ENCODE measurements at places on chromosomes 7 and 10.
A peak's percentile ranks its signal among the peaks of the same experiment; 100 is the strongest.

- no peaks in the 10 kb centered on the region for H3K4me1 ChIP-seq
- no peak overlapping the region for H3K4me3 ChIP-seq
- no peak for DNase-seq
- H3K36me3 ChIP-seq: no peaks in the 10 kb centered on the region
- no peaks in the 10 kb centered on the region for H3K27me3 ChIP-seq
- no peak overlapping the region for H3K27ac ChIP-seq
These were observed 124.6 kb downstream of the LRRTM3 start for GRCh38 chr10:67050415-67050814.

- no peaks in the 10 kb centered on the region for H3K27me3 ChIP-seq
- DNase-seq: no peak
- H3K36me3 ChIP-seq: no peaks in the 10 kb centered on the region
- no peak overlapping the region for H3K4me3 ChIP-seq
These were observed 33.2 kb upstream of the MKRN1 start for GRCh38 chr7:140512317-140513000.

DNA sequence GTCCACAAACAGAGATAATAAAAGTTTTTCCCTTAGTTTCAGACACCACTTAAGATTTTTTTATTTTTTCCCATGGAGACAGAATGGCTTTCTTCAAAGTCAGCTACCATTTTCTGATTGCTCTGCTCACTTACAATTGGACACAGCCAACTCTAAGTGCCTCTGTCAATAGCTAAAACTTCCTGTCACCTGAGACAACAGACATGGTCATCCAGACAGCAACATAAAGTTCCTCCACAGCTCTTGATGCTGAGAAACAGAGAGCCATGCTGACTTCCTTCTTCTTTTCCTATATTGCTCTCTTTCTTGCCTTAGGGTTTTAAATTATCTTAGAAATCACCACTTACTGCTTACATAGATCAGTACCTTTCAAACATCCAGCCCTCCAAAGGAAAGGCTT lies 12.0 kb downstream of the ZNF800 start:
- H3K4me1 ChIP-seq: no peaks in the 10 kb centered on the region
- H3K27ac ChIP-seq: no peak overlapping the region
- DNase-seq: no peak

DNA sequence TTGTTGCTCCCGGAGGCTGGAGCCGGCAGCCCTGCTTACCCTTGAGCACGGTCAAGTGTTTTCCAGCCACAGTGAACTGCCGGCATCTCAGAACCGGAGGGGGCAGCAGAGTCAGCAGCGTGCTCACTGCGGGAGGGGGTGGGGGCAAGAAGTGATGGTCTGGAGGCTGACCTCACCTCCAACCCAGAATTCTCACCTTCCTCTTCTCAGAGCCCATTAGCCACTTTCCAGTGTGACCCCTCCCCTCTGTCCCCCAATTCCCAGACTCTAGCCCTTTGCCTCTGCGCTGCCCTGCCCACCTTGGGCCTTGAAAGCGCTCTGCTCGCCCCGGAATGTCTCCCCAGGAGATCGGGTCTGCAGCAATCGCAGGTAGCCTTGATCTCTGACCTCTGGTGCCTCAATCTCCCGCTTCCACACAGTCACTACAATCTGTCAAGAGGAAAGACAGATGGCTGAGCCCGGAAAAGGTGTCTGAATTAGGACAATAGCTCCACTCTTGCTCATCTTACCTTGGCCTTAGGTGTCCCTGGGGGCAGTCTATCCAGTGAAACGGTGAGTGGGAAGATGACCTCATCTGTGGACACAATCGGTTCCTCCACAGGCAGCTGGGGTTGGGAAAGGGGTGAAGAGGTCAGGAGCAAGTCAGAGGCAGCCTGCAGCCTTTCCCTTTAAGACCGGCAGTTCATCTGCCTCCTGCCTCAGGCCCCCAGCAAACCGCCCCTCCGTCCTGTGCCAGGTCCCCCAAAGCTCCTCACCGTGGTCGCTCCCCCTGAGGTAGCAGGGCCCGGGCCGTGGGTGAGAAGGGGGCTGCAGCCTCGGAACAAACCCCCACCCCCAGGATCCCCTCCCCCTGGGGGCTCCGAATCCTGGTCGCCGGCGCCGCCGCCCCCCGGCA lies 942 bp downstream of the TRAPPC14 start:
- H3K4me1 ChIP-seq: no peaks in the 10 kb centered on the region
- peaks cover 45% of the 10 kb centered on the region for H3K36me3 ChIP-seq
- H3K27me3 ChIP-seq: no peaks in the 10 kb centered on the region
- H3K27ac ChIP-seq: no peak overlapping the region
- peak overlapping the region; percentile 75 for H3K4me3 ChIP-seq

DNA sequence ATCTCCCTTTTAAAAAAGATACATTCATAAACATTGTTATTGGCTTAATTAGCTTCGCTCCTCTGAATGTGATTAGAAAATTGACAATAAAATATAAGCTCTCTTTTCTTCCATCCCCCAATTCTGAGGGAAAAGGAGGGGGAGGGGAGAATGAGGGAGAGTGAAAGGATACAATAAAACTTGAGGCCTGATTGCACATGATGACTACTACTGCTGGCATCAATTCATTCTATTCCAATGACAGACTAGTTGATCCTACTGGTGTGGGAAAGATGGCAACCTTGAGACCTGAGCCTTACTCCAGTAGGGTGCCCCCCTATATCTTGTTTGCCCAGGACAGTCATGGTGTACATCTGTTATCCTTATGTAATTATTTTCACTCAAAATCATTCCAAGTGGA lies 4.5 kb upstream of the IQUB start:
- H3K4me1 ChIP-seq: no peaks in the 10 kb centered on the region
- H3K27ac ChIP-seq: no peak overlapping the region
- no peak overlapping the region for H3K4me3 ChIP-seq
- DNase-seq: no peak
- H3K27me3 ChIP-seq: no peaks in the 10 kb centered on the region
- H3K36me3 ChIP-seq: no peaks in the 10 kb centered on the region

- peaks cover 3% of the 10 kb centered on the region for H3K4me1 ChIP-seq
- H3K36me3 ChIP-seq: no peaks in the 10 kb centered on the region
- no peak for DNase-seq
- H3K4me3 ChIP-seq: no peak overlapping the region
- no peak overlapping the region for H3K27ac ChIP-seq
These were observed 82.7 kb upstream of the MACROH2A2 start for GRCh38 chr10:69969977-69970376.

- H3K4me1 ChIP-seq: peaks cover 3% of the 10 kb centered on the region
- no peak overlapping the region for H3K4me3 ChIP-seq
- DNase-seq: no peak
- H3K27ac ChIP-seq: no peak overlapping the region
These were observed 113.6 kb downstream of the FAM53B start for GRCh38 chr10:124630551-124630950.

- no peak overlapping the region for H3K4me3 ChIP-seq
- H3K27ac ChIP-seq: no peak overlapping the region
- no peak for DNase-seq
- H3K36me3 ChIP-seq: peaks cover 9% of the 10 kb centered on the region
- peaks cover 2% of the 10 kb centered on the region for H3K4me1 ChIP-seq
- no peaks in the 10 kb centered on the region for H3K27me3 ChIP-seq
These were observed 94.5 kb downstream of the HIPK2 start for GRCh38 chr7:139683137-139683921.

- no peak for DNase-seq
- H3K27me3 ChIP-seq: no peaks in the 10 kb centered on the region
- peaks cover 16% of the 10 kb centered on the region for H3K36me3 ChIP-seq
These were observed 175.0 kb upstream of the LYZL2 start for GRCh38 chr10:30804478-30805055.

- no peak for DNase-seq
- no peak overlapping the region for H3K27ac ChIP-seq
These were observed 66.9 kb downstream of the ZNRF2 start for GRCh38 chr7:30351286-30351685.

DNA sequence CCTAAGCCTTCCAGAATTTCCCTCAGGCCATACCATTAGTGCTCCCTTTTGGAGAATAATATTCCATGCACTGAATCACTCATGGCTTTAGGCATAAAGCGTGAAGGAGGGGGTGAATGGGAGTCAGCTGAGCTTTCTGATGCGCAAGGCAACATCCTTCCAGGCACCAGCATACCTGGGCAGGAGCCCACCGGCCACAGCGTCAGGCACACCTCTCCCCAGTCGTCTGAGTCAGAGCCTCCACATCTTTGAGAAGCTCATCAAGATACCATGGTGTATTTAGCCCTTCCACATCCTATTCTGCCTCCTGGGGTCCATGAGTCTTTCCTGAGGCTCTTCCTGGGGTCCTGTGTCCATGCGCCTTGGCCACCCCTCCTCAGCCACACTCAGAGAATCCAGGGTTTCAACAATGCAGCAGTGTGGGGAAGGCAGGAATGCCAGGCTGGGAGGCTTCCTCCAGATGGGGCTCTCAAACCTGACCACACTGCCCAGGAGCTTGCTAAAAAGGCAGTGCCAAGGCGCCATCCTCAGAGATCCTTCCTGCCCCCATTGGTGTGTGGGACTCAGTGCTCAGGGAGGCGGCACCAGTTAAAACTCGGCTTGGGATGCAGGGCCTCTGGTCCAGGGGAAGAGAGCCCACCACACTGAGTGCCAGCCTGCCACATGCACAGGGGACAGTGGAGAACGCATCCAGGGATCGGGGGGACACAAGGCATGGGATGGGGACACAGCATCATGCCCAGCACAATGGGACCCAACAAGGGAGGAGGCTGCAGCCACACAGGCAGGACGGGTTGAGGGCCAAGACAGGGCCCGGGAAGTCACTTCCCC lies 31.6 kb downstream of the RASGEF1A start:
- no peak overlapping the region for H3K4me3 ChIP-seq
- H3K4me1 ChIP-seq: no peaks in the 10 kb centered on the region
- no peak overlapping the region for H3K27ac ChIP-seq

DNA sequence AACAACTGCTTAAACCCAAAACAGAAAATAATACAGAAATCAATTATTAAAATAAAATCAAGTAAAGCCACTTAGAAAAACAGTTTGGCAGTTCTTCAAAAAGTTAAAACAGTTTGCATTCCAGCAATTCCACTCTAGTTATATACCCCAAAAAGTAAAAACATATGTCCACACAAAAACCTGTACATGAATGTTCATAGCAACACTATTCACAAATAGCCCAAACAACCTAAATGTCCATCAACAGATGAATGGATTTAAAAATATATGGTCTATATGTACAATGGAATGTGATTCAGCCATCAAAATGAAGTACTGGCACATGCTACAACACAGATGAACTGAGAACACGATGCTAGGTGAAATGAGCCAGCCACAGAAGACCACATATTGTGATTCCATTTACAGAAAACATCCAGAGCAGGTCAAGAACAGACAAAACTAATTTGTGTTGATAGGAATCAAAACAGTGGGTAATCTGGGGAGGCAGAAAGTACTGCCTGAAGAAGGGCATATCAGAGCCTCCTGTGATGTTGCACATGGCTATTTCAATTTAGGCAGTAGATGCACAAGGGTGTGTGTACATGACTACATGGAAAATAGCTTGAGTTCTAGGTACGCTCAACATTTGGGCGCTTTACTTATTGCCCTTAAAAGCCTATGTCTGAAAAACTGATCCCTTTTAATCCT lies 66.3 kb downstream of the CYTH3 start:
- no peaks in the 10 kb centered on the region for H3K36me3 ChIP-seq
- H3K27me3 ChIP-seq: no peaks in the 10 kb centered on the region
- H3K27ac ChIP-seq: no peak overlapping the region
- DNase-seq: no peak

DNA sequence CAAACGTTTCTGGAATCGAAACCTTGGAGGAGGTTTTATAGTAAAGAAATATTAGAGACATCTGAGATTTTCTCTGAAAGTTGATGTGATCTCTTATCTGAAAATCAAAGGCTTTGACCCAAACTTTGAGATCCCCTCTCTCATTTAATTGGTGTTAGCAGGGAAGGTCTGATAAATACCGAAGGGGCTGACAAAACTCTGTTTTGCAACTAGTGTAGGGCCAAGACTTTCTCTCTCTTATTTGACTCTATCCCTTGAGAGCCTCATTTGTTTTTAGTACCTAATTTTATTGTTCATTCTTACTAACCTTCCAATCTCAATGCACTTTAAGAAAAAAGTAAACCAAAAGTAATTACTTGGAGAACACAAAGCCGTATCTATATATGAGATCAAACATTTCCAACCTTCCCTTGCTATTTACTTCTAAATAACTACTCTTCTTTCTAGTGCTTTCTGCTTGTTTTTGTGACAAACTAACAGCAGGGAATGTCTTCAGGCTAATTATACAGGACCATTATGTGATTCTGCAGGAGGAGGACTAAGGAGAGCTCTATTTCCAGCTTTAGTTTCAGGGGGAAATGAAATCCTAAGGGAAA lies 33.4 kb upstream of the NPVF start:
- H3K27me3 ChIP-seq: no peaks in the 10 kb centered on the region
- no peaks in the 10 kb centered on the region for H3K4me1 ChIP-seq
- no peak for DNase-seq
- no peak overlapping the region for H3K4me3 ChIP-seq
- H3K36me3 ChIP-seq: no peaks in the 10 kb centered on the region

DNA sequence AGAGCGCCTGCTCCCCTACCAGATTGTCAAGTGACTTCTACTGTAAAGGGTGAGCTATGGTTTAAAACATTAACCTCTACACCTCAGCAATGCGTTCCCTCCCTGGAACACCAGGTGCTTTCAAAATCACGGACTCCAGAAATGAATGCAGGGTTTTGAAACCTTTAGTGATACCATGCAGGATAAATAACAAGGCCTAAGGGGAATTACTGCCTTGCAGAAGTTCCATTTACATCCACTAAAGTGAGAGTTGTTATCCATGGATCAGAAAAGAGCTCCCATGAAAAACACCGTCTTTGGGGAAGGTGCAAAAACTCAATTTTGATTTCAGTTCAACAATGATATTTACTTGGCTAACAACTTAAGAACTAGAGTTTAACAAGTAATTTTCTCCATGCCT lies 4.0 kb downstream of the FZD8 start:
- H3K27ac ChIP-seq: no peak overlapping the region
- peak overlapping the region; percentile 41 for H3K4me3 ChIP-seq
- DNase-seq: no peak
- H3K36me3 ChIP-seq: no peaks in the 10 kb centered on the region

- DNase-seq: no peak
- peaks cover 4% of the 10 kb centered on the region for H3K4me1 ChIP-seq
- H3K27ac ChIP-seq: no peak overlapping the region
- H3K36me3 ChIP-seq: no peaks in the 10 kb centered on the region
- no peaks in the 10 kb centered on the region for H3K27me3 ChIP-seq
These were observed 163.3 kb upstream of the RHEB start for GRCh38 chr7:151682831-151683614.

- H3K27me3 ChIP-seq: no peaks in the 10 kb centered on the region
- H3K36me3 ChIP-seq: peaks cover 8% of the 10 kb centered on the region
- H3K4me3 ChIP-seq: no peak overlapping the region
- peaks cover 11% of the 10 kb centered on the region for H3K4me1 ChIP-seq
- no peak overlapping the region for H3K27ac ChIP-seq
These were observed 98.0 kb downstream of the KAT6B start for GRCh38 chr10:74924251-74924963.

Measured in H9 (cell line).